ENCODE measurements at places on chromosomes 4 and X.

DNA sequence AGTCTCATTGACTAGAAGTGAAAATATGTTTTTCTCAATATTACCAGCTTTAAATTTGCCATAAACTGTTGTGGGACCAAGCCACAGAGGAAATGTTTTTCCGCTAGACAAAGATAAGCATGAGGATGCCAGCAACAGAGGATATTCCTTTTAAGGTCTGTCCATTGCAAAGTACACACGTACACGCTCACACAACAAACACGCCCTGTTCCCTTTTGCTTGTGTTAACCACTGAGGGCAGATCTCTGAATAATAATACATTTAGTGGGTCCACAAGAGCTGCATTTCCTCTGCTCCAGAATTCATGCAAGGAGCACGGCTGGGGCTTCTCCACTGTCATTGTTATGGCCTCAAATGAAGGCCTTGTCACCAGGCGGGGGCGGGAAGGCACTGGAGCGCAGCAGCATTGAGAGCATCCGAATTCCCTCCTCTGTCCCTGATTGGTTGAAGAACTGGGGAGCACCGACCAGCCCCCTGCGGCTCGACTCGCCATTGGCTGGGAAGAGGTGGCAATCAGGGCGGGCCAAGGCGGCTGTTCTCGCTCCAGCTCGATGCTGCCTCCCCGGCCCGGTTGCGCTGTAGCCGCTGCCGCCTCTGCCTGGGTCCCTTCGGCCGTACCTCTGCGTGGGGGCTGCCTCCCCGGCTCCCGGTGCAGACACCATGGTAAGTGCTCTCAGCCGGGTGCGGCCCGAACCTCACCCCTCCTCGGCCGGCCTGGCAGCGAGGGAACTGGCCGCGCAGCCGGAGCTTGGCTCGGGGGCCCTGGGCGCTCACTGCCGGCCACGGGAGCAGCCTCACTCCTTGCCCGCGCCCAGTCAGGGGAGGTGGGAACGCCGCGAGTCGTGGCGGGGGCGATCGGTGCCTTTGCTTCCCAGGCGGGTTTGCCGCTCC lies at the start of gene GUCY1B1:
TSS of gene GUCY1B1 (plus strand) at position 541 of the 891 bp plus-strand sequence. CDS start at position 661, 120 bp downstream.
- DNase-seq, result peak; percentile 92

GRCh38 chr4:167406181-167406580 lies 171.9 kb upstream of the SPOCK3 start:
- no peak for DNase-seq

DNA sequence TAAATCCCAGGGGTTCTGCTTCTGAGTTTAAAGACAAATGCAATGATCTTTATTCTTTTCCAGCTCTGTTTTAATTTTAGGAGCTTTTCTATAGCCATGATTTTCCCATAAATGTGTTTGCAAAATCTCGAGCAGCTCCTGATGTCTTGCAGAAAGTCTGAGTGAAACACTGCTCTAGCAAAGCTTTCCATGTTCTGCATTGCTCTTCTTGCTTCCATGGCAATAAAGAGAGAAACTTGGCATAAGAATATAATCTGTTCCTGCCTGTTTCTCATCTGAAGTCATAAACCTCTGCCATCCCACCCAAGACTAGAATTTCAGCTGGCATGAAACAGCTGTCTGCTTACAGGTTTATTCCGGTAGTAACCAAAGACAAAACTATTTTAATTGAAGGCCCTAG lies 254.5 kb downstream of the SPRY1 start:
- no peak for DNase-seq

GRCh38 chr4:80335554-80336358 lies at the start of gene CFAP299:
CFAP299 (plus strand) TSS chr4:80335730.
- peak; percentile 92 for DNase-seq

DNA sequence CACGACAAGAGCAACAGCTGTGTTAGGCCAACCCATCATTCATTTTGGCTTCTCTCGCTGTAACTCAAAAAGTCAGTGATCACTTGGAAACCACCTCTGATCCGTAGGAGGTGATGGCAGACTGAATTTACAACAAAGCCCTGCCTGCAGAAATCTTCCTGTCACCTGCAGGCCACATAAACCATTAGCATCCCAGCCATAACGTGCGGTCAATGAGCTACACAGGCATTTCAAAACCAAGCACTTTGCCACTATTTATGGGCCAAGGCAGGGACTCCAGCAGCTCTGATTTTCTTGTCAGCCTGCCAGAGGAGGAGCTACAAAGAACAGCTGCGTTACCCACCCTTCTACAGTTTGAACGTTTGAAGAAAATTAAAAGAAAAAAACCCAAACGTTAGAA lies 228.1 kb upstream of the PPARGC1A start:
- DNase-seq, result no peak

DNA sequence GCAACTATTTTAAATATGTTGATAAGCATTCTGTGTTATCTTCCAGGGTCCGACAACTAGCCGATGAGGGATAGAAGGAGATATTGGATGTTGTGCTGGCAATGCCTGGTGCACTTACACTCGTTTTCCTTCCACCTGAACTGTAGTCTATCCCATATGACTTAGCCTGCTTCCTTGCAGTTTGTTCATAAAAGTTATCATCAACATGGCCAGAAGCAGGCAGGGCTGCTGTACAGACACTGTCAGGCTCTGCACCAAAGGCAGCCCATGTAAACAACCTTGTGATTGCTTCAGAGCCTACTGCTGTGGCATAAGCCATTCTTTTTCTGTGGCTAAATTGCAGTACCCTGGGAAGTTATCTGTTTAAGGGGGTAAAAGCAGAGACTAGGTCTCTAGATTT lies 1.6 kb downstream of the MAPK10 start:
- no peak for DNase-seq

DNA sequence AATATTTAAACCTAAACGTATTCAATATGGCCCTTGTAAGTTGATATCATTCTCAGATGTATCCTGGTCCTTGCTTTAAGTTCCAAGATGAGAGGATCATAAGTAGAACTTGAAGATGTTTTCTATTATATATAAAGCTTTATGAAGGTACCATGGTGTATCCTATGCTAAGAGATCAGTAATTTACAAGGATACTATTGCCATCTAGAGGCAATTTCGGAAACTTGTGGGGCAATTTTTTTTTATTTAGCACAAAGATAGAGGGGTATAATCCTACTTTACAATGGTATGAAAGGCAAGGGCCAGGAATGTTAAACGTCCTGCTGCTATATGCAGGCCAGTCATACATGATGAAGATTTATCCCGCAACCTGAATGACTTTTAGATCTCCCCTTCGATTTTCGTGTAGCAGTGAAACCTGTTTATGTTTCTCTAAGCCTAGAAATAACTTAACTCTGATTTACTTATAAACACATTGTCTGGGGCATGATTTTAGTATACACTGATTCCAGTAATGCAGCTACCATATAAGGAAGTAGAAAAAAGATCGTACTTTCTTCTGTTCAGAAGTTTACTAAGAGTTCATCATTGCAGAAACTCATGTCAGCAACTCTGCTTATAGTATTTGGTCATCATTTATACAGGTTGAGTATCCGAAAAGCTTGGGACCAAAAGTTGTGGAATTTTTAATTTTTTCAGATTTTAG lies 2.6 kb downstream of the SLC25A31 start:
- peak; percentile 67 for DNase-seq

DNA sequence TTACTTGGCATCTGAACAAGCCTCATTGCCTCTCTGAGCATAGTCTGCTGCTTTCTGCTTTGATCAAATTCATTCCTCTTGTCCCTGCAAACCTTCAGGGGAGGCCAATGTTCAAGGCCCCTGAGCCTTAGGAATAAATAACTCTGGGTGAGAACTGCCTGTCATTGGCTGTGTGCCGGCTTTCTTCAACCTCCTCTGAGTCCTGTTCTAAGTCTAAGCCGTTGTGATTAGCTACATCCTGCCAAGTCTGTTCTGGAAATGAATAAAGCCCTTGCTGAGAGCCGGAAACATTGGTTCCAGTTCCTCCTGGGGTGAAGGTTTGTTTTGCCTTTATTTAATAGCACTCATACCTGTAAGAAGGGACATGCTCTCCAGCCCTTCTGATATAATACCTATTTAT lies 13.8 kb downstream of the RNF4 start:
- no peak for DNase-seq

DNA sequence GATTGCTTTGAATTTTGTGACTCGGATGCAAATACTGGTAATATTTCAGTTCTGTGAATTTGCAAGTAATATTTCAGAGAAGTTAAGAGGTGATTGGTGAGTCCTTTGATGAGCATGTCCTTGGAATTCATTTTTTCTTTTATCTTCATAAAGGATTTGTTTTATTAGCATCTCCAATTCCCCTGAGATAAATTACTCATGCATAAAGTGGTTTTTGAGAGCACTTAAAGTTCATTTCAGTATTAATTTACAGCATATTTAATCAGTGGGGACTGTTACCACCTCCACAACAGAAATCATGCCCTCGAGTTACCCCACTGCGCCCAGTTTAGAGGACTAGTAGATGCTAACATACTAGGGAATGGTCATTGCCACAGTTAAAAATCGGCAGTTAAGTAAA lies 65.0 kb downstream of the ZFX start:
- no peak for DNase-seq

GRCh38 chr4:68373513-68373912 lies 23.6 kb upstream of the YTHDC1 start:
- peak; percentile 77 for DNase-seq

GRCh38 chr4:182593402-182593801 lies 323.8 kb downstream of the DCTD start:
- DNase-seq, result no peak

GRCh38 chrX:45508454-45508853 lies 307.8 kb upstream of the DIPK2B start:
- DNase-seq, result no peak

GRCh38 chr4:25926462-25926861 lies 12.4 kb downstream of the SMIM20 start:
- no peak for DNase-seq

GRCh38 chr4:41156574-41156973 lies 57.8 kb downstream of the APBB2 start:
- DNase-seq, result no peak

DNA sequence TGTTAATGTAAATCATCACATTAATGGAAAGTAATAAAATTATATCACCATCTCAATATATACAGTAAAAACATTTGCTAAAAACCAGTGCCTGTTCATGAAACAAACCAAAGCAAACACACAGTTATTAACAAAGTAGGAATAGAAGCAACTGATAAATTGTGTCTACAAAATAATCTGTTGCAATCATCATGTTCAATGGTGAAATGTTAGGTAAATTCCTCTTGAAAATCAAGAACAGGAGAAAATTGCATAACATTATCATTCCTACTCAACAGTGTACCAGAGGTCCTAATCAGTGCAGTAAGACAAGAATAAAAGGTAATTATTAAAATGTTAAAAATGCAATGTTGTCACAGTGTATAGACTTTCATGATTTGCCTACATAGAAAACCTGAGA lies 252.3 kb downstream of the TEX13A start:
- DNase-seq, result no peak

- DNase-seq, result peak; percentile 51
Measured at GRCh38 chr4:1410491-1411325, 4.5 kb upstream of the NKX1-1 start.

DNA sequence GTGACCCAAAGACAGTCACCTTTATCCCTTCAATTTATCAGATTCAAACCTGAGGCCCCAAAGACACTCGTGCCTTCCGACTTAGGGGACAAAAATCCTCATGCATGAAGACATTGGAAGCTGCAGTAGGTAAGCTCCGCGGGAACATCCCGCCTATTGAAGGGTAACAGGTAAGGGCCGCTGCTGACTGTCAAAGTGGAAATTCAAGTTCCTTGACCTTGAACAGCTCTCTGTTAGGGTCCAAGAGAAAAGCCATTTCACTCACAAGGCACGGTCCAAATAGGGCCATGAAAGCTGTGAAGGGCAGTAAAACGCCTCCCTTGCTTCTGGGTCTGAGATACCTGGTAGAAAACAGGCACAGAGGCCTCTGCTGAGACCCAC lies 34.2 kb downstream of the CCDC149 start:
- no peak for DNase-seq

DNA sequence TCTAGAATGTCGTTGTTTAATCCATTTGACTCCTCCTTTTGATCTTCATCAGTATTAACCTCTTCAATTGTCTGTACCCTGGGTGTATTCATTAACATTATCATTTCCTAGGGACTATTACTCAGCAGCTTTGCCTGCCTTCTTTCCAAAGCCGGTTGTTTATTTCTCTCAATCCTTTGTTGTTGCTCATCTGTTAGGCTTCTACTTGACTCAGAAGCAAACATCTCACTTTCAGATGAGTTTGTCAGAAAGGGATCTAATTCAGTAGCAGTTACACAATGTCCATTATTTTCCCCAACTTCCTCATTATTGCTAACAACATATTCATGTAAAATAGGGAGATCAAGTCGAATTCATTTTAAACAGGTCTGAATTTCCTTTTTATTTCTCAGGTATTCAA lies 22.1 kb upstream of the HSD17B10 start:
- no peak for DNase-seq

DNA sequence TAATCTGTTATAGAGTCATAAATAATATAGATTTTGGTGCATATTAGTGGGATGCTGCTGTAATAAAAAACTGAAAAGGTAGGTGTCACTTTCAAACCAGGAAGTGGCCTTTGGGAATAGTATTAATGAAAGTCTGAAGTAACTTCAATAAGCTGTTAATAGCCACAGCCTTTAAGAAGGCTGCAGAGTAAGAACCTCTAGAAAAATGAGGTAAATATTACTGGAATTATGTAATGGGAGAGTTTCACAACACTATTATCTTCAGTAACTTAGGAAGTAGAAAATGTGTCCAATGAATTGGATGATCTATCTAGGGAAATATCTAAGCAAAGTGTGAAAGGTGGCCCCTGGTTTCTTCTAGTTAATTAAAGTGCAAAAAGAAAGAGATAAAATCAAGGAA lies 104.7 kb downstream of the NCAPG start:
- no peak for DNase-seq

GRCh38 chr4:101199507-101200285 lies 147.6 kb downstream of the PPP3CA start:
- no peak for DNase-seq

- DNase-seq, result peak; percentile 85
Measured at GRCh38 chrX:7927259-7928167, at the start of gene PNPLA4. PNPLA4 (minus strand) TSS chrX:7927413; CDS start chrX:7926119, 1,294 bp downstream.

DNA sequence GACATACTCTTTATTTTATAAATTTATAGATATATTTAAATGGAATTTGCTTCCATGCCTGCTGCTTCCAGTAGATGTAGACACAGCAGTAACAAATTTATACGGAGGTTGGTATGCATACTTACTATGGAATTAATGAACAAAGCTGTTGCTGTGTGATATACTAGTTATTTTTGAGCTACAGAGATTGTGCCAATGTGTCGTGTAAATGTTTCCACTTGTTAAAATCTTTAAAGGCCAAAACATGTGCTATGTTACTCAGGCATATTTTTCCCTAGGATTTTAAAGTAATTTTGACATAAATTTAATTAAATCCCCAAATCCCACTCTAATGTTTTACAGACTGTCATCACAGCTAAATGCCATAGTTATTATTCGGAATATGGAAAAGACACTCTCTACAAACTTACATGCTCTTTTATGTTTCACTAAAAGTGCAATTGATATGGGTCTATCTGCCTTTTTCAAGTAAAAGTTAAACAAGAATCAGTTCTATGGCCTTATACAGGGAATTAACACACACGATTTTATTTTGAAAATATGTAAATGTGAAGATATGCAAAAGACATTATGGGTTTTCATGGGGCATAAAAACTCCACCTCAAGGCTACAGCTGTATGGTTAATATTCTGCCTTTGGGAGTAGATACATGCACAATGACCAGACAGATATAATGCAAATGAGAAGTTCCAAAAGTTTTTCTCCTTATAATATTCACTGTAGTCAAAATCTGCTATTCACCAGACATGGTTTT lies 256.8 kb downstream of the FSTL5 start:
- no peak for DNase-seq

- DNase-seq, result no peak
Measured at GRCh38 chr4:92825256-92825655, 521.5 kb downstream of the GRID2 start.

GRCh38 chrX:134624046-134624430 lies 34.2 kb downstream of the PLAC1 start:
- DNase-seq, result no peak

- no peak for DNase-seq
Measured at GRCh38 chr4:137283737-137284136, 248.6 kb downstream of the PCDH18 start.
